Stimulated activated CD8-positive, alpha-beta memory T cell treated with anti-CD3 and anti-CD28 coated beads, Interleukin-15, amount 100 ng/mL, for 24 hours (primary cell): ENCODE measurements at places on chromosomes 3 and 15.

DNA sequence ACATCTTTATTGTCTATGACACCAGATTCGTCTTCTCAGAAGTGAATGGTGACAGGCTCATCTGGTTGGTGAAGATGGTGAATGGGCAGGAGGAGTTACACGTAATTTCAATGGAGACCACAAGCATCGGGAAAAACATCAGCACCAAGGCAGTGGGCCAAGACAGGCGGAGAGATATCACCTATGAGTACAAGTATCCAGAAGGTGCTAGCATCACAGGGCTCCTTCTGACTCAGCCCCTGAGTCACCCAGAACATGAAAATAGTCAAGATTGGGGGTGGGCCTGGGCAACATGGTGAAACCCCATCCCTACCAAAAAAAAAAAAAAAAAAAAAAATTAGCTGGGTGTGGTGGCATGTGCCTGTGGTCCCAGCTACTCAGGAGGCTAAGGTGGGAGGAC is 32.6 kb downstream of the TGM4 start:
- no peak for DNase-seq

DNA sequence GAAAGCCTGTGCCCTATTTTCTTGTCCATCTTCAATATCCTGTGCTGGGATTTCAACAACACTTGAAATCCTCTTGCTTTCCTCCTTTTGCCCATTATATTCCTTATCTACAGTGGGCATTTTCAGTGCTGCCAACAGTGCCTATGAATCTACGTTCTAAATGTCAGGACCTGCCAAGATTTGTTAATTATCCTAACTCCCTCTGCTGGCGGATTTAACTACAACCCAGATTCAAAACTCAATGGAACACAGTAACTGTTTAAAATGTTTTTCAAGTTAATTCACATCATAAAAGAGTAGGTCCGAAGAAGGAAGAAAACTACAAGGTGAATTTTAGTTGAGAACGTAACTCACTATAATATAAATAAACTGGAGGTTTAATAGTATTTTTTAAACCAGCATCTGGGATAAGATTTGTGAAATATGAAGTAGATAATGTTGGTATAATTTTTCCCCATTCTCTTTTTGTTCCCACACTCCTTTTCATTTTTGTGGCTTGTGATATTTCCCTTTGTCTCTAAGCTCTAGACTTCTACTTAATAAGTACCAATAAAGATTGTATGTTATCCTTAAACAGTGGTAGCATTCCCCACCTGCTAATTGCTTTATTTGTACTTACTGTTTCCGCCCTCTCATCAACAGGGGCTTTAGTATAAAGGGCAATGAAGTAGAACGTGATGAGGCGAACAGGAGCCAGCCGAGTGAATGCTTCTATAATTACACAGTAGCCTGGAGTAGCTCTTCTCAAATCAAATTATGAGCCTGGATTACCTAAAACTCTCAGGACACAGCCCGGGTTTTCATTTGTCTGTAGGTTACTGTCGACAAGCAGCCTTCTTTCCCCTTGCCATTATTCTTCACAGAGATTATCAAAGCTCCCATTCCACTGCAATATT is 302.5 kb upstream of the ATP11B start:
- no peak for DNase-seq

DNA sequence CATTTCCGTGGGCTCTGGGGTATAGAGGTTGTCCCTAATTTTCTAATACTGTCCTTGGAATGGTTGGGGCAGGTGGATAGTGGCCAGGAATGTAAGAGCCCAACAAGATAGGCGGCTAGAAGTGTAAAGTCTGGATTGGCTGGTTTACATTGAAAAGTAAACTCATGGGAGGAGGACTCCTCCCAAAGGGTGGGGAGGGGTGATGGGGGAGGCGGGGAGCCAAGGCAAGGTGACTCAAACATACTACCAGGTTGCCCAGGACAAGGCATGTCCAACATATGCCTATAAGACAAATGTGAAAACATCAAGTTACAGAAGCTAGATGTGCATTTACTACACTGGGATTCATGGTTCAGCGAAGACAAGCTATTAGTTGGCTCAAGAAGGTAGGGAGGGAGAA is 14.3 kb upstream of the SAMMSON start:
- DNase-seq: no peak

- no peak for DNase-seq
Observed at GRCh38 chr3:126941721-126942270, 41.1 kb upstream of the PLXNA1 start.

GRCh38 chr3:184604615-184605290 is 43.2 kb downstream of the EPHB3 start:
- no peak for DNase-seq

DNA sequence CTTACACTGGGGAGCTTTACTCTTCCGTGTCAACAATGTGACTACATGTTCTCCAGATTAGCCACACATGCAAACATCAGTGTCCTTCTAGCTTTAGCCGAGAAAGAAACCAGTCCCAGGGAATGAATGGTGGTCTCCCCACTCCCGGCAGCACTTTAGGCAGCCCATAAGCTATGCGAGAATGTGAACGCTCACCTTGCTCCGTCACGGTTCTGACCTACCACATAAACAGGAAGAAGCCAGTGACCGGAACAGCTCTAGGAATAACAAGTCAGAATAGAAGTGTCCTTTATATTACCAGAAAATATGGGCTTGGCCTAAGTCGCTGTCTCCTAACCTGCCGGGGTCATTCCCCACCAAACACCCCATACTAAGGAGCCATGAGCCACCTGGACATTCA is 98.0 kb upstream of the ABHD17C start:
- no peak for DNase-seq

DNA sequence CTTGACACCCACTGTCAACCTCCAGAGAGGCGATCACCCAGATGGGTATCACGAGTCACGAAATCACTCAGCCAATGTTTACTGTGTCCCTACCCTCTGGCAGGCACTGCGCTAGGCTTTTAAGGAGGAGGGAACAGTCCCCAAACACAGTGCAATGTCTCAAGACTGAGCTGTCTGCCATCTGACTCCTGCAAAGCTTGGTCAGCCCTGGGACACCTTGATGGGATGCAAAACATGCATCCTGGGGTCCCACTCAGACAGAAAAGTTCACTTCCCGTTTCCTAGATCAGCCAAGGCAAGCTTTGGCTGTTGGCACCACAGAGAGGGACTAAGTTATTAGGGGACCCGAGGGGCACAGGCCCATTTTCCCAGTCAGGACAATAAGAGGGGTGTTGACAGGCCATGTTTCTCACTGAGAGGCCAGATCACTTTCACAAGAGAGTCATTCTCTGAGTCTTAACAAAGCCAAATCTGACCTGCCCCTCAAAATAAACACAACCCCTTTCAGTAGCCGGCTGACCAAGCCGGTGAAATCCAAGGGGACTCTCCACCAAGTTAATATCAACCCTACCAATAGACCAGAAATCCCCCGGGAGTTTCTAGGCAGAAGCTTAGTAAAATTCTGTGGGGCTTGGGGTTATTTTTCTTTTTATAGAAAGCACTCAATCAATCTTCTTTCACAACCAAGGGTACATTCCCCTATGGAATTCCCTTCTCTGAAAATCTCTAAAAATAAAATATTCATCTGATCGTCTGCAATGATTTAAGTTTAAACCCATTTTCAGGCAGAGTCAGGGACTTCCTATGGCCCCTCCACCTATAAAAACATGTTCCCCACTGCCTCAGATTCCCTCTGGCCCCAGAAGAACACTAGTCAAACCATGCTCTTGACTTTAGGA is 3.5 kb downstream of the RFTN1 start:
- DNase-seq: no peak

DNA sequence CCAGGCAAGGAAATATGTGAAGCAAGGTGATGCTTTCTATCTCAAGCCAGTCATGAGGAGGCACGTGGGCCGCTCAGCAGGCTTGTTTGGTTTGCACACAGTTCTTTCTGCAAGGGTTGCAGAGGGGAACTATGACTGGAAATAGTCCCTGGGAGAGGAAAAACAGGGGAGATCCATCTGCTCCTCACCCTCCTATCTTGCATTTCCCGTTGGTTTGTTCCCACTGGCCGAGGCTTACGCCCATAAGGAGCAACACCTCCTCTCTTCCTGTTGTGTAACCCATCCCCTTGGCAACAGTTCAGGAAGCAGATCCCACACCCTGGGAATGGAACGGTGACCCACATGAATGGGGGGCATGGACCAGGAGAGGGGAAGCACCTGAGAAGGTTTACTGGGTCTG is 72.1 kb upstream of the MAGI1 start:
- no peak for DNase-seq

- DNase-seq: no peak
Observed at GRCh38 chr3:116340680-116341216, 104.5 kb downstream of the LSAMP start.

GRCh38 chr15:73950479-73950830 is 24.2 kb downstream of the LOXL1 start:
- DNase-seq: no peak

DNA sequence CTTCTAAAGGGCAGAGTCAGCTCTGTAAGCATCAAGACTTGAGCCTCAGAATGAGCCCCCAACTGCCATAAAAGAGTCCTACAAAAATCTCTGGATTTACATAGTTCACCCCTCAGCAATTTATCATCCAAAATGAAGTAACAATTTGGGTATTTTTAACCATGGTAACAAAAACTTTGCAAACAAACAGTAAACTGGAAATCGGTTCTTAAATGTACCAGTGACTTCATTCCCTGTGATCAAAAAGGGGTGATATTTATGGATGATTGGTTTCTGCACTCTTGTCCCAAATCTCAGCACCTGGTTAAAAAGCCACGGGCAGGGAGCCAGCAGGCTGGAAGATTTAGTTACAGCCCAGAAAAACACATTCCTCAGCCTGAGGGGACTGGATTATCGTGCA is 73.6 kb downstream of the TFG start:
- DNase-seq: no peak

DNA sequence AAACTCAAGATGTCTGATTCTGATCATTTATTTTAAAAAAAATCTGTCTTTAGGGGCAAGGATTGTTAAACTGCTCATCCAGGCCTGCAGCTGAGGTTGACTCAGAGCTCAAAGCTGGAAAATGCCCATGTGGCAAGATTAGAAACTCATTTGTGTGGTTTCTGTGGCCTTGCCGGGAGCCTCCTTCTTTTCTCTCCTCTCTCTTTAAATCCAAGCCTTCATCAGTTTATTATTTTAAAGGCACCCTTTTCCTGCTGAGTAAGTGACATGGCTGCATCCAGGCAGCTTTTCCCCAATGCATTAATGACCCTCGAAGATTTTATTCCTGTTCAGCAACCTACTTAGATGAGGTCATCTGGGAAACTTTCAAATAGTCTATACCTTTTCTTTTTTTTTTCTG is 221.3 kb upstream of the CDIN1 start:
- DNase-seq: no peak

GRCh38 chr3:96831175-96831574 is 16.8 kb downstream of the EPHA6 start:
- no peak for DNase-seq

- no peak for DNase-seq
Observed at GRCh38 chr3:14810070-14810791, 8.5 kb upstream of the FGD5 start.

- no peak for DNase-seq
Observed at GRCh38 chr3:60598671-60599070, 652.6 kb downstream of the FHIT start.

- no peak for DNase-seq
Observed at GRCh38 chr15:94252906-94253491, 21.6 kb downstream of the MCTP2 start.

DNA sequence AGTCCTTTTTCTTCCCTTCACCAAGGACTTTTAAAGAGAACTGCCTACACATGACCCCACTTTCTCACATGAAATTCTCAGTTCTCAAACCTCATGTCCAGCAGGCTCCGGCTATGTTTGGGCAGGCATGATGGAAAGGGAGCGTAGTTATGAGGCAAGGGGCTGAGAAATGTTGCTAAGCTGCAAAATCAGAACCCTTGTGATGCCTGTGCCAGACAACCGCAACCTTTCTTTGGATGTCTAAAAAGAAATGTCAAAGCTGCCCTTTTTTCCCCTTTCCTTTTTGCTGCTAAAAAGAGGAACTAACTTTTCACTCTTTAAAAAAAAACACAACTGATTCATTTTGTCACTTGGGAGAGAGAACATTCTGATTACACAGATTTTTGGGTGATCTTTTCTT is 19.2 kb downstream of the GNB4 start:
- DNase-seq: no peak

- DNase-seq: peak; percentile 60
Observed at GRCh38 chr3:14921034-14921616, 26.3 kb upstream of the NR2C2 start.

- DNase-seq: no peak
Observed at GRCh38 chr3:4835616-4836043, 143.6 kb upstream of the BHLHE40 start.

DNA sequence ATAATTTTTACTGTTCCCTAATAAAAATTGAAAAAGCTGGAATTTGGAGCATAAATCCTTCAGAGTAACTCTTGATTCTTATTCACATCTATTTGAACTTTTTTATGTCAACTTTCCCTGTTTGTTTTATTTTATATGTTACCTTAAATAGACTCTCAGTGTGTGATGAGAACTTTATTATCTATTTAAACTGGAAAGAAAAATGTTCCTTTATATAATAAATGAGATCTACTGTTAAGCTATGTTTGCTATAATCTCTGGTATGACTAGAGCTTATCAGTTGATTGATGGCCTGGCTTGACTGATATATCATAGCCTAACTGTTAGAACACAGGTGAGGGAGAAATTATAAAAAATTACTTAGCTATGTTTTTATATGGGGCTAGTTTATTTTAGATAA is 330.6 kb upstream of the EPHA6 start:
- no peak for DNase-seq
